ENCODE measurements at places on chromosomes 1 and 21.

DNA sequence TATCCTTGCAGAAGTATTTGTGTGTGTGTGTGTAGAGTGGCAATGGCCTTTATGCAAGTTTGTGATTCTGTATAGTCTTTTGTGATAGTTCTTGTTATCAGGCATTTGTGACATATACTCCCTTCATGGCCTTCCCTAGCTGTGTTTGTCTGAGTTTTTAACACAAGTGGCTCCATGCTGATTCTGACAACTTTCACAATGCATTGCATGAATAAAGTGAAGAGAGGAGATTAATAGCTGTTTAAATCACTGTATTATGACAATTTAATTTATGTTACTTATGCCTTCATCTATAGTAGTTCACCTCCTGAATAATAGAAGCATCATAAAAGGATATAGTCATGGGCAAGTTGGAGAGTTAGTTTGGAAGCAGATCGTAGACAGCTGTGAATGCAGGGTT, 17.2 kb upstream of the MCOLN3 start:
- DNase-seq, result no peak

- no peak for DNase-seq
Measured at GRCh38 chr1:173383351-173383750, 93.8 kb upstream of the PRDX6 start.

GRCh38 chr1:180674603-180675530, 43.0 kb downstream of the XPR1 start:
- DNase-seq, result peak; percentile 55

DNA sequence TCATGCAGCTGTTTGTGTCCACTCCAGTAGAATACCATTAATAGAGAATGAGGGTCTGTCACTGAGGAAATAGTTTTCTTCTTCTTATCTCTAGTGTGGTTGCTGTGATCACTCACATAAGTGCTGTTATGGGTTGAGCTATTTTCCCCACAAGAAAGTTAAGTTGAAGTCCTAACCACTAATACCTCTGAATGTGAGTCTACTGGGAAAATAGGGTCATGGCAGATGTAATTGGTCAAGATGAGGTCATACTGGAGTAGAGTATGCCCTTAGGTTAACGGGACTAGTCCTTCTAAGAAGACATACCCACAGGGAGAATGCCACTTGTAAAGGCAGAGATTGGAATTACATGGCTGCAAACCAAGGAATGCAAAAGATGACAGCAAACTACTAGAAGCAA, 70.5 kb upstream of the COL24A1 start:
- DNase-seq, result no peak

DNA sequence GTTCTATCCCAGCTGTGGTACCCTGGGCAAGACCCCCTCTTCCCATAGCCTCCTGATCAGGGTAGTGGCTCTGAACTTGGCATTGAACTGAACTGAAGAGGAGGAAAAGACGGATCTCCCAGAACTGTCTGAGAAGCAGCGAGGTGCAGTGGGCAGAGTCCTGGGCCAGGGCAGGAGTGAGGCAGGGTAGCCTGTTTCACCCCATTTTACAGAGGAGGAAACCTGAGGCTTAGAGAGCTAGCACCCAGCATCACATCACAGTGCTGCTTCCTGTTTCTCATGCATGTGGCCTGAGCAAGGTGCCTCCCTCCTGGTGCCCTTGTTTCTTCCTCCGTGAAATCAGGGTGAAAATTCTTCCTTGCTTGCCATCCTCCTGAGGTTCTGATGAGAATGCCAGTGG, 17.1 kb downstream of the ZNF362 start:
- no peak for DNase-seq

- DNase-seq, result no peak
Measured at GRCh38 chr1:234001817-234002216, 97.3 kb downstream of the SLC35F3 start.

DNA sequence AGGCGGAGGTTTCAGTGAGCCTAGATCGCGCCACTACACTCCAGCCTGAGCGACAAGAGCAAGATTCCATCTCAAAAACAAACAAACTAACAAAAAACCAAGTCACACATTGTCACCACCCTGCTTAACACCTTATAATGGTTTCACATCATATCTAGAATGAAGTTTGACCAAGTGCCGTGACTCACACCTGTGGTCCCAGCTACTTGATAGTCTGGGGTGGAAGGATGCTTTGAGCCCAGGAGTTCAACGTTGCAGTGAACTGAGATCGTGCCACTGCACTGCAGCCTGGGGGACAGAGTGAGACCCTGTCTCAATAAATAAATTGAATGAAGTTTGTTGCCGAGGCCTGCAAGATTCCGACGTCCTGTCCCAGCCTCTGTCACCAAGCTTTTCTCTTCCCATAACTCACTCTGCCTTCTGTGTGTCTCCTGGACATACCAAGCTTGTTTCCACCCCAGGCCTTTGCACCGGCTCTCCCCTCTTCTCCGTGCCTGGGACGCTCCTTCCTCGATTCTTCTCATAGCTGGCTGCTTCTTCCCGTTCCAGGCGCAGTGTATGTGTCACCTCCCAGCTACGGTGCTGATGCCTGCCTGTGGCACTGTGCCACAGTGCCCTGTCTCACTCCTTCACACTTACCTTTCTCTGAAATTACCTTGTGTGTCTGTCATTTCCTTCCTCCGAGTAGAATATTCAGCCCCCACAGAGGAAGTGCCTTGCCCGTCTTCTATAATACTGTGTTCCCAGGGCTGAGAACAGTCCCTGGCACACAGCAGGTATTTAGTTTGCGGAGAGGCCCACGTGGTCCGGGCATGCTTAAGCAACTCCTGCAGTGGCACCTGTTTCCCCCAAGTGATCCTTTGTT, 3.8 kb upstream of the SELENON start:
- no peak for DNase-seq

DNA sequence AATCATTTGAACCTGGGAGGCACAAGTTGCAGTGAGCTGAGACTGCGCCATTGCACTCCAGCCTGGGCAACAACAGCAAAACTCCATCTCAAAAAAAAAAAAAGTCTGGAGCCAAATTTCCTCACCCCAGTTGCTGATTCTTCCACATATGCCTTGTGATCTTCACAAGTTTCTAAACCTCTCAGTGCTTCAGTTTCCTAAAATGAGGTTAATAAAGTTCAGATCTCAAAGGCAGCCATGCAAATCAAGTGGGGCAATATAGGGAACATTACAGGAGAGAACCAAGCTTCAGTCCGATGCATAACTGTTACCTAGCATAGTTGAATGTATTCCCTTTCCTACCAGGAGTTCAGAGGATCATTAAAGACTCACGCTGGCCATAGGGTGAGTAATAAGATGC, 4.8 kb downstream of the ITLN1 start:
- DNase-seq, result no peak

- DNase-seq, result no peak
Measured at GRCh38 chr1:210070531-210070930, 132.5 kb downstream of the SYT14 start.

- no peak for DNase-seq
Measured at GRCh38 chr1:201773764-201774163, 55.2 kb upstream of the IPO9 start.

DNA sequence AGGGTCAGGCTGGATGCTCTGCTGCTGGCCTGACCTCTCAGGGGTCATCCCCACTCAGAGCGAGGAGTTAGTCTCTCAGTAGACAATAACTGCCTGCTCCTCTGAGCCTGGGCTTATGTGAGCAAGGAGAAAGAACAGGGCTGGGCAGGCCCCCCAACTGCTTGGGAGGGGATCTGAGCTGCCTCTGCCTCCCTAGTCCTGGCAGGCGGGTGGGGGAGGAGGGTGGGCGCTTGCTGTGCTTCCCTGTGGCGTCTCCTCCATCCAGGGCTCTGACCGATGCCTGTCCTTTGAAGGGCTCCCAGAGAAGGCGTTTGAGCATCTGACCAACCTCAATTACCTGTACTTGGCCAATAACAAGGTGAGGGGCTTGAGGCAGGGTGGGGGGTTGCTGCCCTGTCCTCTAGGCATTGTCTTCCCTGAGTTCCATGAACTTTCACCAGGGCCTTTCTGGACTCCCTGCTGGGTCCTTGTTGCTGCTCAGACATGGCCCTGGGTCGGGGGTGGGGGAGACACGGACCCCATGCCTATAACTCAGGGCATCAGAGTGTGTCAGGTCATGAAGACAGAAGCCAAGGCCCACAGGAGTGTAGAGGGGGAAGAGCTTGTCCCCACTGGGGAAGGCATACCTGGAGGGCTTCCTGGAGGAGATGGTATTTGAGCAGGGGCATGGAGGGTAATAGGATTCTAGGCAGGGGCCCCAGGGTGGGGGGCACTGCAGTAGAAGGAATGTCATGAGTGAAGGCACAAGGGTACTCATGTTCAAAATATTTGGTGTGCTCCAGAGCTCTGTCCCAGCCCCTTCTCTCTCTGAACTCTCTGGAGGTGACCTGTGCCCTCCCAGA, 12.5 kb downstream of the PODN start:
- no peak for DNase-seq

- DNase-seq, result no peak
Measured at GRCh38 chr1:231666937-231667608, 40.5 kb downstream of the DISC1 start.

GRCh38 chr1:246104927-246105326, 402.2 kb downstream of the SMYD3 start:
- DNase-seq, result peak; percentile 20

DNA sequence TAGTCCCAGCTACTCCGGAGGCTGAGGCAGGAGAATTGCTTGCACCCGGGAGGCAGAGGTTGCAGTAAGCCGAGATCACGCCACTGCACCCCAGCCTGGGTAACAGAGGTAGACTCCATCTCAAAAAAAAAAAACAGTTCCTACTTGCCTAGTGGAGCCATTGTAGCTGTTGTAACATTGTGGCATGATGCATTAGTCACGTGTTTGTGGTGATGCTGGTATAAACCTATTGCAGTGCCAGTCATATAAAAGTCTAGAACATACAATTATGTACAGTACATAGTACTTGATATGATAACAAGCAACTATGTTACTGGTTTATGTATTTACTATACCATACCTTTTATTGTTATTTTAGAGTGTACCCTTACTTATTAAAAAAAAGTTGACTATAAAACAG, 16.2 kb downstream of the KYAT3 start:
- DNase-seq, result no peak

GRCh38 chr1:206684478-206685333, at the start of gene MAPKAPK2:
Gene MAPKAPK2 (plus strand): TSS chr1:206684905. CDS start chr1:206685230, 325 bp downstream.
- DNase-seq, result peak; percentile 67

DNA sequence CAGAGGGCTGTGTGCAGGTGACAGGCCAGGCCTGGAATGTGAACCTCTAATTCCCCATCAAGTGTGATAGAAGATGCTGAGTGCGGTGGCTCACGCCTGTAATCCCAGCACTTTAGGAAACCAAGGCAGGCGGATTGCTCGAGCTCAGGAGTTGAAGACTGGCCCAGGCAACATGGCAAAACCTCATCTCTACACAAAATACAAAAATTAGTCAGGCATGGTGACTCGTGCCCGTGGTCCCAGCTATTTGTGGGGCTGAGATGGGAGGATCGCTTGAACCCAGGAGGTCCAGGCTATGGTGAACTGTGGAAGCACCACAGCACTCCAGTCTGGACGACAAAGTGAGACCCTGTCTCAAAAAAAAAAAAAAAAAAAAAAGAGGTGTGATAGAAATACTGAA, 40.1 kb upstream of the PUM1 start:
- no peak for DNase-seq

DNA sequence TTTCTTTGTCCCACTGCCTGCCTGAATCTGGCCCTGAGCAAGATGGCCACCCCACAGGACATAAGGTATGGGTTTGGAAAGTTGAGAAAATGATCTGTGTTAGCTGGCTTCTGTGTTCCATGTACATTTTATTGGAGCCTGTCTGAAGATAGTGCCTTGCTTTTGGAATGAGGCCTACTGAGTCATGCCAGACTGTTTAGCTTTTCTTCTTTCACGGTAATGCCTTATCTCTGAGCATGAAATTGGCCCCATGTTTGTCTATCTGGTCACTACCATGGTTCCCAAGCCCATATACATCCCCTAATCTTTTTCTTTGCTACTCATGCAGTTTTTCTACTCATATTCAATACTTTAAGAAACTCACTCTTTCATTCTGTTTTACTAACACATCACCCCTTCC, 85.1 kb upstream of the LMO4 start:
- DNase-seq, result peak; percentile 51

- DNase-seq, result peak; percentile 24
Measured at GRCh38 chr21:29053656-29054055, 19.8 kb downstream of the CCT8 start.

DNA sequence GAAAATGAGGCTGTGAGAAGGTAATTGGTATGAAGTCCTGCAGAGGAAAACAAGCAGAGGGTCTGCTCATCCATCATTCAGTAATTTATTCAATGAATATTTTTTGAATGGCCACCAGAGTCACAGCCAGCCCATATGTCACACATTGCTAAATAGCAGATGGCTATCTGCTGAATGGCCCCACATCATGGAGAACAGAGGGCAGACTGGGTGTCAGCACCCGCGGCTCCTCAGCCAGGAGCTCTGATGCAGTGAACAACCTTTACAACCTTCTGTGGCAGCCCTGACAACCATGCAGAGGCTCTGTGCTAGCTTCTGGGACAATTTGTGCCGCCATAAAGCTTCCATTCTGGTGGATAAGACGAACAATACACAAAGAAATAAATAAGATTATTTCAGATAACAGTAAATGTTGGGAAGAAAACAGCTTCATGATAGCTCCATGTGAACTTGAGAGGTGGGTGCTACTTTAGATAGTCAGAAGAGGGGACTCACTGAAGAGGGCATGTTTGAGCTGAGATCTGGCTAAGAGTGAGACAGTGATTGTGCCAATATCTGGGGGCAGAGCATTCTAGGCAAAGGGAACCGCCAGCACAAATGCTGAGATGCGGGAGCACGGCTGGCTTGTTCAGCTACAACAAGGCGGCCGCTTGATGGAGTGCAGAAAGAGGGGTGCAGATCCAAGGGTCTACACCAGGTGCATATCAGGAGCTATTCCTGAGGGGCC, 2.8 kb upstream of the C1orf210 start:
- no peak for DNase-seq

GRCh38 chr21:36783612-36784374, 84.9 kb downstream of the SIM2 start:
- DNase-seq, result peak; percentile 95

DNA sequence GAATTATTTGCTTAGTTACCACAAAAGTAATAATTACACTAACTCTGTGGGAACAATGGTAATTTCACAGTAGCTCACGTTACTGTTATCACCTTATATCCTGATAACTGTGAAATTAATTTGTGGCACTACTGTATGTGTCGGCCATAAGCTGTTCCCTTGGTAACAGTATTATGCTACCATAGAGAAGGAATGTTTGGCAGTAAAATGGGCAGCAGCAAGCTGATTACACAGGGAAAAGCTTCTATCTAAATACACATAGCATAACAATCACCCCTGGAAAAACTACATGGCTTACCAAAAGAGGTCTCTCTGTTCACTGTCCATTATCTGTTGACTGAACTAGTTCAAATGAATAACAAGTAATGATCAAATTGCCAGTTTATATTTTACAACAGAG, 124.1 kb downstream of the DPYD start:
- DNase-seq, result peak; percentile 55

DNA sequence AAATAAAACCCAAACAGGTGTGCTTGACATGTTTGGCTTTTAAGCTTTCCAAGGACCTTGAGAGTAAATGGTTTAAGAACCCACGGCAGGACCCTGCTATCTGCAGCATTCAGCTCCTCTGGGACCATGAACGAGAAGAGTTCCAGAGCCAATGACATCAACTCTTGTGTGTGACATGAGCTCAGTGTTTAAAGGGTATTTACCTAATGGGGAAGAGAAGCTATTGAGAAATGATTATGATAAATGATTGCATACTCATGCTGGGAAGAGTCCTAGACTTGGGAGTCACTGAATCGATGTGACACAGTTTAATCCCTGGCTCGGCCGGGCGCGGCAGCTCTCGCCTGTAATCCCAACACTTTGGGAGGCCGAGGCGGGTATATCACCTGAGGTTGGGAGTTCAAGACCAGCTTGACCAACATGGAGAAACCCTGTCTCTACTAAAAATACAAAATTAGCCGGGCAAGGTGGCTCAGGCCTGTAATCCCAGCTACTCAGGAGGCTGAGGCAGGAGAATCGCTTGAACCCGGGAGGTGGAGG, 55.4 kb downstream of the KANK4 start:
- DNase-seq, result no peak
